ENCODE measurements at places on chromosomes 1 and 21.

- no peak for DNase-seq
Observed at GRCh38 chr1:220367833-220368232, 95.6 kb upstream of the RAB3GAP2 start.

DNA sequence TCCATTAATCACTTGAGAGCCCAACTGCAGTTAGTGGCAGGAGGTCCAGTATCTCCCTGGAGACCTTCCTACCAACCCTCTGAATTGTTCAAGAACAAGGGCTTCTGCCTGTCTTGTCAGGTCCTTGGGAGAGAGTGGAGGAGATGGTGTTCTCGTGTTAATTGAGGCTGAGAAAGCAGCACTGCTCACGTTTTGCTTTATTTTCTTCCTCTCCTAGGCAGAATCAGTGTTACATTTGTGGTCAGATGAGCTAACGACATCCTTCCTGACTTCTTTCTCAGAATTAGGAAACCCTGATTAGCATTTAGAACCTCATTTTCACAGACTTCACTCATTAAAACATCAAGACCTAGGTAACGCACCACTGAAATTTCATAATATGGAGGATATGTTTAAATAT lies 26.4 kb upstream of the LRIG2 start:
- DNase-seq: peak; percentile 92

GRCh38 chr21:32819694-32820093 lies 48.1 kb upstream of the PAXBP1 start:
- DNase-seq: no peak

- peak; percentile 30 for DNase-seq
Observed at GRCh38 chr1:66933887-66934700, 9.3 kb downstream of the MIER1 start.

DNA sequence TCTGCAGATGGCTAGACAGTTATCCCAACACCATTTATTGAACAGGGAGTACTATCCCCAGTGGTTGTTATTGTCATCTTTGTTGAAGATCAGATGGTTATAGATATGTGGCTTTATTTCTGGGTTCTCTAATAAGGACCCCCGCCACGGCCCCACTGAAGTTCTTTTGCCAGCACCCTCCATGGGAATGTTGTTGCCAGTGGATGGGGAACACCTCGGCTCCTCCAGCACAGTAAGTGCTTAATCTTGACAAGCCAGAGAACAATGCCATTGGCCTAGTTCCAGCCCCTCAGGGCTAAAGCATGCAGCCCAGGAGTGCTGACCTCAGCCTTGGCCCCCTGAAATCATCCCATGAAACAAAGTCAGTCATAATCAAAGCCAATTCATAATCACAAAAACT lies 337.6 kb downstream of the AGBL4 start:
- DNase-seq: no peak

- no peak for DNase-seq
Observed at GRCh38 chr1:209433649-209434031, 149.9 kb upstream of the CAMK1G start.

GRCh38 chr1:56638248-56638647 lies 6.9 kb upstream of the PRKAA2 start:
- no peak for DNase-seq

DNA sequence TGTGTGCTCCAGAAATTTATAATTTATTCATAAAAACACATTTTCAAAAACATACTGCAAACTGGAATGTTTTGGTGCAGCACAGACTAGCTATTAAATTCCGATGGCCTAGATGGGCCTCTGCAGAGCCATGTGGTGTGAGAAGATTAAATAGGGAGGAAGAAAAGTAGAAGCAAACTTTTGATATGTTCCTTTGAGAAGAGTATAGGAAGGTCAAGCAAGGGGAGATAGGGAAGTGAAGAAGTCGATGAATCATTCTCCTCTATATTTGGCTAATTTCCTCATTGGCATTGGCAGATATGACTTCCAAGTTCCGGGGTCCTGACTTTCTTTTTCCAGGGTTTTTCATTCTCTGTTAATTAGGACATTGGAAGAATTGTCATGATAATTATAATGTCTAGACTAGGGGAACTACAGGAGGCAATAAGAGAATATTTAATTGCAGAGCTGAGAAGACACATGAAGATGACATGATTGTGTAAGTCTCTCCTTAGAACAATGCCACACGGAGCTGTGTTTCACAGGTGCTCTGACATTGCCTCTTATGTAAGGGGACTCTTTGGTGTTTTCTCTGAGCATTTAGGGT lies 19.3 kb upstream of the ZNF326 start:
- no peak for DNase-seq

- no peak for DNase-seq
Observed at GRCh38 chr1:206685334-206685768, 646 bp downstream of the MAPKAPK2 start.

GRCh38 chr1:179925922-179926849 lies 28.4 kb upstream of the CEP350 start:
- no peak for DNase-seq

DNA sequence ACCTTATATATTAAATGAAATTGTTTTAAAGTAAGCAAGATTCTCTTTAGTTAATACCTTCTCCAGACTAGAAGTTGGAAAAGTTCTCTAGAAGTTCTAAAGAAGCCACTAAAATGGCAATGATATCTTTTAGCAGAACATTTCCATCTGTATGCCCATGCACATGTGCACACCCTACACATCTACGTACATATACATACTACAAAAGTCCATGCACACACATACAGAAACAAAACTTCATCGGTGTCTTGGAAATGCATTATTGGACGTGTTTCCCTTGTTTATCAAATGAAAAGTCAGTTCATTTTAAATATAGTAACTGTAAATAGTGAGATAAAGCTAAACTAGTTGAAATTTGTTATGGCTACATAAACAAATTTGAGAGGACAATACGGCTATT lies 114.4 kb downstream of the KCNT2 start:
- no peak for DNase-seq

DNA sequence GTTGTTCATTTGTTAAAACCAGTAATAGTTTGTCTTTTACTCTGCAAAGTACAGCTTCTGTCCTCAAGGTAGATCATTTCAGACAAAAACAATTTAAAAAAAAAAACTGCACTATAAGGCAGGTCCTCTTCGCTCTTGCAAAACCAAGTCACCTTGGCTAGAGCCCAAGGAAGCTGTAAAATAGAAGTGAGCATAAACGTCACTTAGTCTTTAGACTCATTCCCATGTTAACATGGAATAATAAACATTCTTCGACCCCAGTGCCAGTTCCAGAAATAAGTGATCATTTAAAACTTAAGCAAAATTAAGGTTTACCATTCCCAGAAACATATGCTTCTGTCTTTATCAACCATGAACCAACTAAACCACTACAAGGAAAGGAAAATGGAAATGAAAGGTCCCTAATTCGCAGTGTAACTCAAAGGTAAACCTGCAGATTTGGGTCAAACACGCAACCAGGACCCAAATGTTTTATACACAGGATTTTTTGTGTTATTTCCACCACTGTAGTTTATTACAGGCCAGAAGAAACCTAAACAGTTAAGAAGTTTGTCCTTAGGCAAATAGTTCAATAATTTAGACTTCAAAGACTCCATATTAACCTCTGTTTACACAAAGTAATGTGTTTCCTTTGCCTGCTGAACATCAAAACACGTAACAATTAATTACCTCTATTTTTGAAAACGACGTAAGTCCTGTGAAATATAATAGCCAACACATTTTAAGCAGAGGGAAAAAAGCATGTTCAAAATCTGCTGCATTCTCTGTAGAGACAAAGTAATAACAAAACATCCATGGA lies 54.6 kb downstream of the TGFBR3 start:
- DNase-seq: no peak

DNA sequence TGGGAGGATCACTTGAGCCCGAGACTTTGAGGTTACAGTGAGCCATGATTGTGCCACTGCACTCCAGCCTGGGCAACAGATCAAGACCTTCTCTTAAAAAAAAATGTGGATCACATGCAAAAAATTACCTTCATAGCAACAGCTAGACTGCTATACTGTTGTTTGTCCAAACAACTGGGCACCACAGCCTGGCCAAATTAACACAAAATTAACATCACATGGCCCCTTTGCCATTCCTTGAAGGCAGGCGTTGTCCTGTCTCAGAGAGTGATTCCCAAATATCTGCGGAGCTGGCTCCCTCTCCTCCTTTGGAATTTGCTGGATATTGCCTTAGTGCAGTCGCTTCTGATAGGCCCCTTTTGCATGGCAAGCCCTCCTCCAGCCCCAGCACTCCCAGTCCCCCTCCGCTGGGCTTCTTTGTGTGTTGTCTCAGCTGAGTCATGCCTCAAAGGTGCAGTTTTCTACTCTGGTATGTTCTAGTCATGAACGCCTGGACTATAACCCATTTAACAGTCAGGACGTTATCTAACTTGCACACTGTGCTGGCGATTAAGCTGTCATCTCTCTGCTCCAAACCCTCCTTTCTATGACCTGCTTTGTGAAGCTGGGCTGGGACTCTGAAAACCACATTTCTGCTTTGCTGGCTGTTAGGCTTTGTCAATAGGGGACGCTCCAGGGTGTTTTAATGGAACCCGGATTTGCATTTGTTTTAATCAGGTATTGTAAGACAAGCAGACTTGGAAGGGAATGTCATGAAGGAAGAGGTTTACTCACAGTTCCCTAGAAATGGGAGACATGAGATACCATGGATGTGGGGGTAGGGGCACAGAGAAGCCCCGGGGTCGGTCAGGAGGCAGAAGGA lies 20.1 kb upstream of the HPCAL4 start:
- DNase-seq: no peak

DNA sequence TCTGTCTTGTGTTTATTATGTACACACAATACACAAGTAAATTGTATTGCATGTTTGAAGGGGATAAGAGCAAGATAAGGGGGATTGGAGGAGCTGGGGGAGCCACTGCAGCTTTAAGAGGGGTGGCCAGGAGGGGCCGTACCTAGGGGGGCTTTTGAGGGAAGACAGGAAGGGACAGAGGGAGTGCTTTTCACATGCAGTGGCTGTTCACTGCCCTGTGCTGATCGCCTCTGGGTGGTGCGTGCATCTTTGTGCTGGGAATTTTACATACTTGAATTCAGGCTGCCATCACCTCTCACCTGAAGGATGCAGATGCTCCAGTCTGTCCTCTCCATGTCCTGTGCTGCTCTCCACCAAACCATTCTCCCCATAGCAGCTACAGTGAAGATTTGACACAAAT lies 179.5 kb downstream of the PTPRU start:
- no peak for DNase-seq
